CD4-positive, alpha-beta T cell treated with Interleukin-4 for 1 hour (primary cell): ENCODE measurements at places on chromosomes 2 and 18.

- no peak for DNase-seq
Measured at GRCh38 chr2:167790781-167791450, 456.5 kb downstream of the STK39 start.

DNA sequence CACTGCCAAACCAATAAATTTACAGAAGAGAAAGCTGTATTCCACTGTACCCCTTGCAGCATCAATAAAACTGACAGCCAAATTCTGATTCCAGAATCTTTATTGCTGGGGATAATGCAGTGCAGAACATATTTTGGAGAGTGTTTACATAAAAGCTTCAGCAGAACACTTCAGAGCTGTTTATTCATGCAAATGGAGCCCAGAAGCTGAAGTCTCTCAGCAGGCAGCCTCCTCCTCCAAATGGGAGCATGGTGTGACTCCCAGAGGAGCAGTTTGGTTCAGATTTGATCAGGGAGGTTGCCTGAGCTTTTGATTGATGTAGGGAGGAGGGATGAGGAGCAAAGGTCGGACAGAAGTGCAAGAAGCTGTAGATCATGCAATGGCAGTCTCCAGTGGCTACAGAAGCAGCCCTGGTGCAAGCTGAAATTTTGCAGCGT, 22.4 kb downstream of the LHCGR start:
- no peak for DNase-seq

DNA sequence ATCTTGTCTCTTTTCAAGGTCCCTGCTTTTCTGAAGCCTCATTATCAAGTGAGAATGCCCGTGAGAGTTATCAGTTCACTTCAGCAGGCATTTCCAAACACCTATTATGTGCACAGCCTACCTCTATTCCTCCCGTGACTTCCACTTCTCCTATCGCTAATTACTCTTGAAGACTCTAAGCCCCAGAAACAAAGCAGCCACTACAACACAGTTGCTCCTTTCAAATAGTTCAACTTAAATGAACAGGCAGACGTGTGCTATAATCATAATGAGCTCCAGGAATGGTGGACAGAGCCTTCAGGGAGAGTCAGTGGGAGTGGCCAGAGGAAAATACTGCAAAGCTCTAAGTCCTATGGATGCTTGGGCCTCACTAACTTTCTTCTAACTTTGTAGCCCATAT, 159.0 kb downstream of the RDH14 start:
- DNase-seq: no peak

- no peak for DNase-seq
Measured at GRCh38 chr2:19739256-19739655, 162.5 kb downstream of the TTC32 start.

GRCh38 chr2:239460780-239461179, 60.0 kb upstream of the HDAC4 start:
- no peak for DNase-seq

DNA sequence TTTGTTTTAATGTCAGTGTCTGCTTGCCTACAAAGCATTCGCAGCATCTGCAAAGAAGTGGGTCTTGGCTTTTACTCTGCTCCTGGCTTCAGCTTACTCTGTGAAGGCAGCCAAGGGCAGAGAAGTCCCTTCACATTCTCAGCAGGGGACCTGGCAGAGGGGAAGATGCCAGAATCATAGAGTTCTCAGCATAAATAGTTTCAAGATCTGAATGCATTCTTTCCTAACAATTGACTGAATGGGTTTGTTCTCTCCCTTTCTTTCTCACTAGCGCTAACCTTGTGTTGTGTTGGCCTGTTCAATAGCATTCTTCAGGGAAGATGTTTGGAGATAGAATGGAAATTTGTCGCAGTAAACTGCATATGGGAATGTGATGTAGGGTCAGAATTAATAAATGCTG, 106.9 kb downstream of the FARSB start:
- no peak for DNase-seq

DNA sequence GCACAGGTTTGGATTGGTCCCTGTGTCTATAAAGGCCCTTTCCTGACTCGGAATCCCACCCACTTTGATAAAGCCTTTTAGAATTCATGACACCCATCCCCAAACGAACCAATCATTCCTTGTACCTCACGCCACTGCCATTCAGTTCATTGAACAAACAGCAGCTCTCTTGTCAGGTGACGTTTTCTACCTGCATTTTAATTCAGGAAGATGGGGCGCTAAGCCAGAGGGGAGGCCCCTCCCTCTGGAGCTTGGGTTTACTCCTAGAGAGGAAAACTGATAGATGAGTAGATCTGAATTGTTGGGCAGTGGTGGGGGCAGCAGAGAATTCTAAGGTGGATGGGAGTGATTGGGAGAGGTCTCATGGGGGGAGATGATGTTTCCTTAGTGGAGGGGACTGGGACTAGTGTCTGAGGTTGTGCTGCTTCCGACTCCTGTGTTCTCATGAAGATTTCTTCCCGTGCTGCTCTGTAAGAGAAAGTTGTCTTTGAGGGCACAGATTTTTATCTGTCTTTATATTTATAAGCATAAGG, 9.6 kb downstream of the RRM2 start:
- DNase-seq: no peak
